ENCODE measurements at places on chromosomes 2 and 18.

DNA sequence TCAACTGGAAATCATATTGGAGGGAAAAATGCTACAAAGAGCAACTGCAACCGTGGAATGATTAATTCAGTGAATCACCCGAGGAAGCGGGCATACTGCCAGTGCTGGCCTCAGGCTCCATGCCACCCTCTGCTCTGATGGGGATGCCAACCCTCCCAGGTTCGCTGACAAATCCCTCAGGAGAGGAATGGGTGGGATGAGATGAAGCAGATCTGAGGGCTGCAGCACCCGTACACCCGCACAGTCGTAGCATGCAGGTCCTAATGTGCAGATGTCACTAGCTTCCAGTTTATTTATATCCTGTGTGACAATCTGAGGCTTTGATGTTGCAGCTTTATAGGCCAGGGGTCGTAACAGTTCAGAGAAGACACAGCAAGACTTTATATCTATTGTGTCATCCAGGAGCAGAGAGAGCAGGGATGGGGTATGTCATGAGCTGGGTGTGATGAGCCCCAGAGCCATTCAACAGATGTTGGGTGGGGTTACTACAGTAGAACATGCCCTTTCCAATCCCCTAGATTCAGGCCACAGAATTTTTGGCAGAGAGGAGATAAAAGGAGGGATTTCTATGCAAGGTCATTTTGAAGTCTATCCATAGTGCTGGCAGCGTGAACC is 44.6 kb downstream of the DPP4 start:
- no peak for DNase-seq

GRCh38 chr18:76558881-76559667 is 64.0 kb upstream of the ZNF516 start:
- DNase-seq = no peak

DNA sequence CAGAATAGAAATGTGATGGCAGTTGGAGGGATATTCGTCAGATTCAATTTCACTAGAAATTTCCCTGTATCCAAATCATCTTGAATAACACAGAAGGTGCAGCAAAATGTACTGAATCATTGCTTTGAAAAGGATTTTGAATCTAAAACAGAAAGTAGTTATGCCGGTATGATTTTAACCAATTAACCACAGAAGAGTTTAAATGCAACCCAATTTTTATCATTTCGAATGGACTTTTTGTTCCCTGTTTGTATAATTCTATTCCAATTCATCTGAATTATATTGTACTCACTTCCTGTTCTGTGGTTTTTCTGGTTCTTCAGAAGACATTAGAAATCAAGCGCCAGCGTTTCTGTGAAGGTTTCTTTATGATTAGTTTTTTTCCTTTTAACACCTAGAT is 190.4 kb downstream of the MYO3B start:
- DNase-seq = peak; percentile 15

DNA sequence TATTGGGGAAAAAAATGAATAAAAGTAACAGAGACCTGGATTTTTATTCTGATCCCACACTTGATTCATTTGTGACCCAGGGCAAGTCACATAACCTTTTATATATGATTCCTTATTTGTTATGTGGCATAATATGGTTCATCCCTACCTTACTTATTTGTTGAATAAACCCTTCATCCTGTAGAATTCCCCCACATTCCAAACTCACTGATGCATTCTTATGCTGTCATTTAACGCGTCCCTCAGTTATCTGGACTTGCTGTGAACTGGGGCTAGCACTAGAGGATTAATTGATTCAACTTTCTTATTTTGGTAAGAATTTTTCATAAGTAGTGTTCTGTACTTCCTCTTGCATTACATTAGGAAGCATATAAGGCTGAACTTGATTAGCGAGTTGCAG is 384.7 kb upstream of the RAB12 start:
- DNase-seq = no peak

GRCh38 chr18:57930476-57930875 is 113.5 kb upstream of the NEDD4L start:
- DNase-seq = no peak

GRCh38 chr18:53551868-53552426 is 672.5 kb downstream of the MBD2 start:
- DNase-seq = no peak

DNA sequence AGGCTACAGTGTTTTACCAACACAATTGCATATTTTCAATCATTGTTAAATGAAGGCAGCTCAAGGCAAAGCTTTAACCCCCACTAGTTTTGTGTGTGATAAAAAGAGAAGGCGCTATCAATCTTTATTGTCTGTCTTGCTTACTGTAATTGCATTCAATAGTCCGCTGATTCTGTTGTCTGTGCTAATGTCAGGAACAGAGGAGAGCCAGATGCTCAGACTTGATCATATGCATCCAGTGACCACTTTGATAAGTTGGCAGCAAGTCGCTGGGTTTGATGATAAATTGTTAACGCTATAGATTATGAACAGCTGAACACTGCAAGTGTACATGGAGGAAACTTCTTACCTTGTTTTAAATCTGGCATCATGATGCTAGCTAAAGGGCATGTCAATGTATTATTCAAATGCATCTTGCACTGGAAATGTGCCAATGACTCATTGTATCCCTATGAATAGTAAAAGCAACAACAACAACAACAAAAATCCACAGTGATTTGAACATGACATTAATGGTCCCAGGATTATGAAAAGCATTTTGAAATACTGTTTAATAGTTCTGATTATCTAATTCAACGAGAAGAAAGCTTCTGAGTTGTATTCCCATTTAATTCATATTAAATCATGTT is 423.5 kb upstream of the FANCL start:
- DNase-seq = no peak

GRCh38 chr2:8456151-8457091 is 225.4 kb upstream of the ID2 start:
- no peak for DNase-seq

GRCh38 chr18:9475643-9476591 is 604 bp downstream of the RALBP1 start:
- peak; percentile 26 for DNase-seq

GRCh38 chr18:9779630-9780029 is 71.5 kb downstream of the RAB31 start:
- peak; percentile 66 for DNase-seq

- DNase-seq = no peak
Observed at GRCh38 chr2:8574196-8575037, 107.4 kb upstream of the ID2 start.

- no peak for DNase-seq
Observed at GRCh38 chr2:197500503-197501131, 438 bp downstream of the HSPE1 start.

- no peak for DNase-seq
Observed at GRCh38 chr2:233706720-233707119, 6.0 kb upstream of the UGT1A5 start.

DNA sequence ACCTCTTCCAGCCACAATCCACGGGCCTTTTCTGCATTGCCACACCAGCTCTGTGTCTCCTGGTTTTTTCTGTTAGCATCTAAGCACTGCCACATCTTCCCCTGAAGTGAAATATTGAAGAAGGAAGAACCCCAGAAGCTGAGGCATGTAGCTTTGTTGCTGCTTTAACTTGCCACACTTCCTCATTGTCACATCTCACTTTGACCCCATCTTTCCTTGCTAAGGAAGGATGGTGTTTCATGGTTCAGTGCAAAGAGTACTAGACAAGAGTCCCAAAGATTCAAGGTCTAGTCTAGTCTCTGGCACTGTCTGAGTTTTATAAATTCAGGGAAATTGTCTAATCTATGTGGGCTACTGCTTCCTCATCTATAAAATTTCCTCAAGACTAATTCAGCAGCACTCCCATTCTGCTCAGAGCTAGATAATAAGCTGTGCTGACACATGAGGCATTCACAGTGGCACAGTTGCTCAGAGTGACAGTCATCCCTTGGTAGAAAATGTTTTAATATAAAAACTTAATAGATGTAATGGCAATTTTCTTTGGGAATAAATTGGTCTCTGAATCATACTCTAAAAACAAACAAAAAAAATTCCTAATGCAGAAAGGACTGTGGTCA is 483.0 kb upstream of the ID2 start:
- peak; percentile 54 for DNase-seq
